ENCODE measurements at places on chromosomes 7 and 10.

DNA sequence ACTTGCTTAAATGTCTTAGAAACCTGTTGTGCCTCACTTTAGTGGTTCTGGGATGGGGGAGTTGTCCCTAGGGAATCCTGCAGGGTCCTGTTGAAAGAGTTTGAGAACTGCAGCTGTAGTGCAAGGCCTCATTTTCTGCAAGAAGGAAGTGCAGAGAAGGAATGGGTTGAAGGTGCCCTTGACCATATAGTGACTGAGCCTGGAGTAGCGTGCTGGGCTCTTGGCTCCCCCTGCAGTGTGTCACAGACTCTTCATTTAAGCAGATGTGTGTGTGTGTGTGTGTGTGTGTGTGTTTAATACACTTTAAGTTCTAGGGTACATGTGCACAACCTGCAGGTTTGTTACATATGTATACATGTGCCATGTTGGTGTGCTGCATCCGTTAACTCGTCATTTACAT is 92.2 kb downstream of the GRK5 start:
- DNase-seq: no peak

- DNase-seq: no peak
These were observed 28.1 kb upstream of the CREB3L2 start for GRCh38 chr7:138029941-138030340.

- DNase-seq: no peak
These were observed 344.8 kb downstream of the PARD3 start for GRCh38 chr10:34470307-34470706.

DNA sequence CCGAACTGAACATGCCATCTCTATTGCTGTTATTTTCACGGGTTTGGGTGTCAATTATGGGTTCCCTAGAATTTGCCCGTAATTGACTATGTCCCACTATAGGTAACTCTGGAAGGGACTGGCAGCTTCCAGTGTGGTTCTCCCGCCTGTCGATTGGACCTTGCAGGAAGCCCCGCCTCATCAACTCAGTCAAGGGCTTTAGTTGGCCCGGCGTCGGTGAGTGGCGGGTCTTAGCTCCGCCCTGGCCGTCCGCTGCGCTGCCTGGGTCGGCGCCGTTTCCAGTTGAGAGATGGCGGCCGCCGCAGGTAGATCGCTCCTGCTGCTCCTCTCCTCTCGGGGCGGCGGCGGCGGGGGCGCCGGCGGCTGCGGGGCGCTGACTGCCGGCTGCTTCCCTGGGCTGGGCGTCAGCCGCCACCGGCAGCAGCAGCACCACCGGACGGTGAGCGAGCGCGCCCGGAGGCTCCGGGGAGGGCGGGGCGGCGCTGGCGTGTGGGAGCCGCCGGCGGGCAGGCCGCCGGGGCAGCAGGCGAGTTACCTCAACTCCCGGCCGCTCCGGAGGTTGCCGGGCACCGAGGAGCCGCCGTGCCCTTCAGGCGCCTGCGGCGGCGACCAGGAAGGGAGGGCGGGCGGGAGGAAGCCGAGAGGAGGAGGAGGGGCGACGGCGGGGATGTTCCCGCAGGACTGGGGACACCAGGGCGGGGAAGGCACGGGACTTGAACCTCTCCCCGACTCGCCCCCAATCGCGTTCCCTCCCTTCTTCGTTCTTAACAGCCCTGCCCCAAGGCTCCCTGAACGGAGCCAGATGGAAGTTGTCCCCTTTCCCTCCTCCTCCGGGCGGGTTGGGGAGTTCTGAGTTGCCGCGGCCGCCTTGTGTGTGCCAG is at the start of gene MCU:
Gene MCU, plus strand, starts transcription at position 281 of the 881 bp plus-strand sequence. Its CDS starts 9 bp downstream, at position 290.
- peak; percentile 40 for DNase-seq

- DNase-seq: no peak
These were observed 474.0 kb upstream of the NRP1 start for GRCh38 chr10:33808475-33808874.

DNA sequence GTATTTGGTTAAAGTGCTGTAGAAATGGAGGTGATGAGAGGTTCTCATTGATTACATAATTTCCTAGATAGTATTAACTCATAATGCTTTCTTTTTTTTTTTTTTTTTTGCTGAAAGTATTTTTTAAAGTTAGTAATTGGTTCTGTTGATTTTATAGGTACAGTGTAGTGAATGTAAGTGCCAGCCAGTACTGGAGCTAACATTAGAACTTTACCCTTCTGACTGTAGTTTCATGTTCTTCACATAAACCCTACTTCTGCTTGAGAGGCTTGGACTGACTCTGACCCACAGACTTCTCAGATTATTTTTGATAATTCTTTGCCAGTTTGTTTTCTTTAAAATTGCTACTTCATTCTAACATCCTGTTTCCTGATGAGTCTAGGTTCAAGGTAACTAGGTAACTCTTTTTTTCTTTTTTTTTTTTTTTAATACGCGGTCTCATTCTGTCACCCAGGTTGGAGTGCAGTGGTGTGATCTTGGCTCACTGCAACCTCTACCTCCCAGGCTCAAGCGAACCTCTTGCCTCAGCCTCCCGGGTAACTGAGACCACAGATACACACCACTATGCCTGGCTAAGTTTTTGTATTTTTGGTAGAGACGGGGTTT is 92.2 kb upstream of the OIT3 start:
- no peak for DNase-seq

GRCh38 chr10:97132273-97132672 is 53.5 kb downstream of the SLIT1 start:
- DNase-seq: no peak

DNA sequence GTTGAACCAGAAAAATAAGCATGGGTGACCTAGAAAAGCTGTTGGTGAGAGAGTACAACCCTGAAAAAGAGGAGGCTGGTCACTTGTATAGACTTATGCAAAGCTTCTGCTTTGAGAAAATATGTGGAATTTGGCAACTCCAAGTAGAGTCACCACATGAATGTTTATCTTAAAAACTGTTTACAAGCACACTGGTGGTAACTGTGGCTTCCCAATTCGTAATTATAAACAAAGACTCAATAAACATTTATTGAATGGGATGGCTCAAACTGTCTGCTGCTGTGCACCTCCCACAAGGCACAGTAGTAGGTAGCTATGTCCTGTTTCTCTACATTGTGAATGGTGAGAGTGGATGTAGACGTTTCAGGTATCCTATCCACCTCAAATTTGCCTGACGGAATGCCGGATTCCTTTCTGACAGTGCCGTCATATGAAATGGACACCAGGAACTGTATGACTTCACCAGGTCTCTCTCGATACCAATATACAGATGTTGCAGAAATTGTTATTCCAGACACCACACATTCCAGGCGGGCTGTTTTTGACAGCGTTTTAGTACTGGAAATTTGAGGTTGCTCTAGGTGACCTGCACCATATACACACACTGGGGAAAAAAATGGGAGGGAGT is 43.4 kb upstream of the TARP start:
- DNase-seq: no peak

GRCh38 chr10:43680035-43680434 is 31.4 kb upstream of the ZNF32 start:
- no peak for DNase-seq

GRCh38 chr7:114649689-114650088 is 235.1 kb downstream of the FOXP2 start:
- DNase-seq: no peak

GRCh38 chr7:66013938-66014337 is 31.9 kb upstream of the GUSB start:
- no peak for DNase-seq

DNA sequence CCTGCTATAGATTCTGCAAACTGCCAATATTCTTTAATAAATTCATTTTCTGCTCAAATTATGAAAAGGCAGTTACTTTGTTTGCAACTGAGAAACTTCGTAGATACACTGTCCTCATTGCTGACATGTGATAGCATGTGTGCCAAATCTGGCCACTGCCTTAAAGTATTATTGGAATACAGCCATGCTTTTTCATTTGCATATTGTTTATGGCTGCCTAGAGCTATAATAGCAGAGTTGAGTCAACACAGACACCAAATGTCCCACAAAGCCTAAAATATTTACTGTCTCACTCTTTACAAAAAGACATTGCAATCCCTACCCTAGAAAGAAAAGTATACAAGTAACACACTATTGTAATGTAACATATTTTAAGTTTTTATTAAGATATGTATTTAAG is 647.4 kb downstream of the XPNPEP1 start:
- no peak for DNase-seq
